ENCODE measurements at places on chromosomes 2 and 18.

- no peak for DNase-seq
Observed at GRCh38 chr18:75227535-75228296, 17.1 kb downstream of the TSHZ1 start.

GRCh38 chr2:51158251-51158650, 126.3 kb upstream of the NRXN1 start:
- DNase-seq: no peak

DNA sequence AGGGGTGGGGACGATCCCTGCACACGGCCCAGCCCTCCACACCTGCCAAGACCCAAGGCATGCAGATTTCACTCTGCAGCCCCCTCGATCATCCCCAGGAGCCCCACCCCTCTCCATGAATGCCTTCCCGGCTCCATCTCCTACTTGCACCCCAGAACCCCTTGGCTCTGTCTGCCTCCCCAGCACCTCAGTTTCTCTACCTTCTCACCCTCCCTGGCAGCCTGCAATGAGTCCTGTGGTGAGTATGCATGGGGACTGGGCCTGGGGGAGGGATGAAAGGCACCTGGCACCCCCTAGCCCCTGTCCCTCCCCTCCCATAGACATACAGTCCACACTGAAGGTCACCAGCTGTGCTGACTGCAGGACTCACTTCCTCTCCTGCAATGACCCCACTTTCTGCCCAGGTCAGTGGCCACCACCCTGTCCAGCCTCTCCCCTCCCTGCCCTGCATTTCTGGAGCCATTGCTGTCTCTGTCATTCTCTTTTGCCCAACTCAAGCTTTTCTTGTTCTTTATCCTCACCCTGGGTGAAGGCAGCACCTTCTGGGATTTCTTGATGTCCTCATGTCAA, 1.0 kb downstream of the TEX51 start:
- no peak for DNase-seq

DNA sequence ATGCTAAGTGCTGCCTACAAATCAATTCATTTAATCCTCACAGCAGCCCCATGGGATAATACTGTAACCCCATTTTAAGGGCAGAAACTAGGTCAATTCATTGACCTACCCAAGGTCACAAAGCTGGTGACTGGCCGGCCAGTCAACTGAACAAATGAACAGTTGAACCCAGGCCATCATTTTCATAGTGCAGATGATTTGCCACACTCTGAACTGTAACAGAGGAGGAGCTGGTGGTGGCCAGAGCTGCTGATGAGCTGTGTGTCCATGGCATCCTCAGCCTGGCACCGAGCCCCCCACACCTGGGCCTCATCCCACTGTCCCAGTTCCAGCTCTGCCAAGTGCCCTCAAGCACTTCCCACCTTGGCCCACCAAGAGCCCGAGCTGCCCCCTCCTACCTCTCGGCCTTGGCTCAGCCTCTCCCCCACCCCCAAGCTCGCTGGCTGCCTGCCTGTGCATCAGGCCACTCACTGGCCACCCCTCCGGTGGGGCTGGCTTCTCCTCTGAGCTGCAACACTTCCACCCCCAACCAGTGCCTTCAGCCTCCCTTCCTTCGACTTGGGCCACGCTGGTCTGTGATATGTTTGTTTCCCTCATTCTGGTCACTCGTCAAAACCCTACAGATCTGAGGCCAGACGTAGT, 58.4 kb downstream of the ATOH8 start:
- DNase-seq: no peak

DNA sequence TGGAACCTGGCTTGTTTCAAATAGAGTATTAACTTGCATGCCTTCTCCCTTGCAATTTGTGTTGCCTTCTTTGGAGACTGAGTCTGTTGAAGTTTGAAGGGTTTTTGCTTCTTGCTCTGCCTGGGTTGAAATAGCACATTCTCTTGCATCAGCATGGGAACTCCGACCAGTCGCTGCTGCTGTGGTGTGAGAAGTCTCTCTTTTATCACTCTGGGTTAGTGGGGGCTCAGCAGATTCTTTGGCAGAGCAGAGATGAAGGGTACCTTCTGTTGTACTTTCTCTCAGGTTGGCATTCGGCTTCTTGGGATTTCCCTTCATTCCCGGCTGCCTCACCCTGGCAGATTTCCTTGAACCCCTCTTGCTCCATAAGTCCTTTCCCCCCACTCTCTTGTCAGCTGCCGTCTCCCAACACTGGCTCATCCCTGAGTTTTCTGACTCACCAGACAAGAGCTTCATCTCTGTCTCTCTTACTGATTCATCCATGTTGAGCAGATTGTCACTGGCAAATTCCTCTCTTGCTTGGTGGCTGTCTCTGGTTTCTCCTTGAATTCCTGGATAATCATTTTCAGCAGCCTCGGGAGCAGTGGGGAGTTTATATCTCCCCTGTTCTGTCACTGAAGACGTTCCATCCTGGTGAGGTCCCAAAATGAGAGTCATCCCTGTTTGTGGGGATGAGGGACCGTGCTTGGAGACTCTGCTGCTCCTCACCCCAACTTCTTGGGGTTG, 49.9 kb downstream of the ALPK2 start:
- DNase-seq: no peak

GRCh38 chr2:219173176-219173575, 3.3 kb upstream of the SLC23A3 start:
- no peak for DNase-seq
